ENCODE measurements at places on chromosomes 2 and 18.
A peak's percentile ranks its signal among the peaks of the same experiment; 100 is the strongest.

GRCh38 chr2:68203587-68203986 lies 45.9 kb downstream of the PNO1 start:
- no peak for DNase-seq

DNA sequence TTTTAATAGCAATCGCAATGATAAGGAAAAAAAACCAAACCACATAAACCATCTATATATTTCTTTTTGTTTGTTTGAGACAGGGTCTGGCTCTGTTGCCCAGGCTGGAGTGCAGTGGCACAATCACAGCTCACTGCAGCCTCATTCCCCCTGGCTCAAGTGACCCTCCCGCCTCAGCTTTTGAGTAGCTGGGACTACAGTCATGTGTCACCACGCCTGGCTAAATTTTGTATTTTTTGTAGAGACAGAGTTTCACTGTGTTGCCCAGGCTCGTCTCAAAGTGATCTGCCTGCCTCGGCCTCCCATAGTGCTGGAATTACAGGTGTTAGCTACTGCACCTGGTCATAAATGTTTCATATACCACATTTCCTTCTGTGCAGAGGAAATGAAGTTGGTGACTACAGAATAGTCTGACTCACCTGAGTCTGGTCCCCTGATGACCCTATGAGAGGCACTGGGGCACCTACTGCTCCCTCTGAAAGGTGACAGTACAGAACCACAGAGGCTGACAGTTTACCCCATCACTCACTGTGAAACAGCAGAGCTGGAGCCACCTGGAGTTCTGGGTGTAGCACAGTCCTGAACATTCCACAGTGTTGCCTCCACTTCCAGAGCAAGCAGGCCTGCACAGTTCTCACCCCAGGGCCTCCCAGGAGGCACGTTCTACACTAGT lies 183.7 kb upstream of the PXDN start:
- no peak for DNase-seq

DNA sequence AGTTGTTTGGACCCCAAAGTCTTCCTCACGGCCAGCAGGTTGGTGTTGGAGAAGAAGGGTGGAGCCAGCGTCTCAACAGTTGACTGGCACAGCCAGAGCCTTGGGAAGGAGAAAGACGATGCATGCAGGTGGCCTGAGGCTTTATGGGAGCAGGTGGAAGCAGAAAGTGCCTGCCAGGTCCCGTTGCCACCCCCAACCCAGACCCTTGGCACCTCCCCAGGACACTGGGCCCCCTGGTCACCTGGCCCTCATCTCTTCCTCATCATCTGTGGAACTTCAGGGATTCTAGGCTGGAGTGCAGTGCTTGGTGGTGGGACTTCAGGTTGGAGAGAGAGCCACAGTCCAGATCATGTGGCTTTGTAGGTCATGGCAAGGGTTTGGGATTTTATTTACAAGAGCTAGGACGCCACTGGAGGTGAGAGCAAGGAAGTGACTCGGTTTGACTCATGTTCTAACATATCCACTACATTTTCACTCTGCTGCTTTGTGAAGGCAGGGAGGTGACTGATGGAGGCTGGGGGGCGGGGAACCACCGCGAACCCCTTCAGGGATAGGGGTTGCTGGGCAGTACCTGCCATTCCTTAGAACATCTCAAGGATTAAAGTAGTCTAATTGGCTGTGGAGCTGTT lies 62.5 kb upstream of the B3GNT7 start:
- no peak for DNase-seq

GRCh38 chr2:237972936-237973335 lies 6.1 kb downstream of the UBE2F start:
- no peak for DNase-seq

DNA sequence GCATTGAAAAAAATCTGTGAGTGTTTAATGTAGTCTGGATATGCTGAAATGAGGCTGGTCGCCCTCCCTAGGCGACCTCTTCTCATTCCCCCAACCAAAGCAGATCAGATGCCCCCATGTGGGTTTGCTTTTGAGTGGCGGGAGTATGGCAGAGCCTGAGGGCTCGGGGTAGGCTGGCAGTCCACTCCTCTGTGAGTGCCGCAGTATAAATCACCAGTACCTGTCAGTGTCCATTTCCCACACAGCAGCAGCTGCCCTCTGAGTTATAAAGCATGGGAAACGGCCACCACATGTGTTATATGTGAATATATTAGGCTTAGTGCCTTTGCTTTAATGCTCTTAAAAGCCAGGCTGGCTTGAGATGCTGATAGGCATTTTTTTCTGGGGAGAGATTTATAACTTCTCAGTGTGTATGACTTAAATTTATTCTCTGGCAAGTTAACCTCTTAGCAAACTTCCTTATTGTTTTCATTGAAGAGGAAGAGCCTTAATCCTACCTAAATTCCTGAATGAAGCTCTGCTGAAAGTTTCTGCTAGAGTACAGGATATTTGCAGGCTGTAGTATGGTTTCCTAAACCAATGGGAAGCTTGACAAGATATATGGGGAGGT lies 3.8 kb downstream of the DCC start:
- DNase-seq = no peak

- DNase-seq = no peak
These were observed 89.8 kb upstream of the MBOAT2 start for GRCh38 chr2:9093324-9093723.

DNA sequence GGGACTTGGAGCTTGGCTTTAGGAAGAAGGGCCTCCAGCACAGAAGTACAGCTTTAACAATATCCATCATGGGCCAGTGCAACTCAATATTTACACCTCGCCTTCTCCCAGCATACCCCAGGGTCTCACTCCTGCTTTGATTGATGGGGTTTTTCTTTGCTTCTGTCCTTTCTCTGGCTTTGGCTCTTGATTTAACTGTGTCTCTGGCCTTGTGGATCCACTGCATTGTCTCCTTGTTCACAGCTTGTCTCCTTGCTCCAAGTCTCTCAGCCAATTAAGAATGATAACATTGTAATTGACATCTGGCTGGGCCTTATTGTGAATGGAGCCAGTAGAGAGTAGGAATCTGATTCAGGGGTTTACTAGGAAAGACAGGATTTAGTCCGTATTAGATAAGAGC lies 1019.5 kb downstream of the TMEM182 start:
- DNase-seq = no peak

- DNase-seq = no peak
These were observed 92.8 kb upstream of the THOC1 start for GRCh38 chr18:360676-361075.

- no peak for DNase-seq
These were observed 42.3 kb downstream of the SLC4A1AP start for GRCh38 chr2:27705851-27706622.

DNA sequence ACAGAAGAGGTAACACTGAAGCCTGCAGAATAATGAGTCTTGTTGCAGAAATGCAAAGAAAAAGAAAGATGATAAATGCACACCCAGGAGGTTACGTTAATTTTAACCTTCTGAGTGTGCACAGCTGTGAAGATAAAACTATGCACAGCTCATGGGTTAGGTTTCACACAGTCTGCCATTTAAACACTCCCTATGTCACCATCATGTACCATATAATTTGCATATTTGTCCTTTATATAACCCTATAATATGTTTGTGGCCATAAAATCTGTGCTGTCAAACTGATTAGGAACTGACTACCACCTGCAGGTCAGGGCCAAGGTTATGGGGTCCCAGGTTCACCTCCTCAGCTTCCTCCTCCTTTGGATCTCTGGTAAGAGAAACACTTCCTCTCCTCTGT lies 205.5 kb downstream of the RPIA start:
- DNase-seq = no peak

DNA sequence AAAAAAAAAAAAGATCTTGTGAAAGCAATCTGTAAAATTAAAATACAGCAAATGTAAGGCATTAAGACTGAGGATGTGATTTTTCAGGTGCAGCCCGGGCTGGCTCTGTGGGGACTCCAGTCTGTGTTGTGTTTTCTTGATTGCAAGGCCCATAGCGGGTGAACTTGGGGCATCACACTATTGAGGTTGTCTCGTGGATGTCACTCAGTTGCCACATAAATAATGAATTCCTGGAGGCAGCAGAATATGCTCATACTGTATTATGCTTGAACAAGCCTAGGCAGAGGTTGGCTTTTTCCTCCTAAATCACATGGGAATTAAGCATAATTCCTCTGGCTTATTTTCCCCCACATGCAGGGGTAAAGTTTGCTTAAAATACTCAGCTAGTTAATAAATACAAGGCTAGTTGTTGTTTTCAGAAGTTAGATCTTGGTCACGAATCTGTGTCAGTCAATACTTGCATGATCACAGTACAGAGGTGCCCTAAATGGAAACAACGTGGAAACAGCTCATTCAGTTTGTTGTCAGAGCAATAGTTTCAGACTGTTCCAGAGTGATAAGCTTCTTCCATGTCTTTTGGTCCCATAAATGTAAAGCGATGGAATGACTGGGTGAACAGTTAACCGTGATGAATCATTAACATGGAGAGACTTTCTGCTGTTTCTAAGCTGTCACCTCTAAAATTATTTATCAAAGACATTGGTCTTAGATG lies 16.4 kb downstream of the GEMIN6 start:
- no peak for DNase-seq

DNA sequence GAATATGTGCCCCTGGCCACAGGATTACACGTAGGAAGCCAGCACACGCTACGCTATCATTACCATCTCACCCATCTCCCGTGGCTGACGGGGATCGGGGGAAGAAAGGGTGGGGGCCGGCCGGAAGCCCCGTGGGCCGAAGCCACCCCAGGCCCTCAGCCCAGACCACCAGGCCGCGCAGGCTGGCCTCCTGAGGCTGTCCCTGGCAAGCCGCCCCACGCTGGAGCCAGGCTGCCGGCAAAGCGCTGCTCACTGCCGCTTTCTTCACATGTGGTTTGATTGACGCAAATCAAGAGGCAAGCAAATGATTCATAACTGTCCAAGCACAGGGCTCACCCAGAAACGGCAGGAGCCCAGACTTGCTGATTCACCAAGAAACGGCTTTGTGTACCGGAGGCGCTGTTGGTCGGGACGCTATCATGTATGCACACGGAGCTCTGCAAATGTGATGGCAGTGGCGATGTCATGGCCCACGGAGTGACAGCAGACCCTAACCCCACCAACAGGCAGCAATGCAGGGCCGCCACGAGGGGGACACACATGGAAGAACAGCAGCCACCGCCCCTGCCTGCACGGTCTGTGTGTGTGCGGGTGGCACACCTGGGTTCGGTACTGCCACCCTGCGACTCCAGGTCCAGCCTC lies 125.7 kb downstream of the HDAC4 start:
- DNase-seq = peak; percentile 74

GRCh38 chr2:52220393-52220792 lies 1188.5 kb upstream of the NRXN1 start:
- no peak for DNase-seq

DNA sequence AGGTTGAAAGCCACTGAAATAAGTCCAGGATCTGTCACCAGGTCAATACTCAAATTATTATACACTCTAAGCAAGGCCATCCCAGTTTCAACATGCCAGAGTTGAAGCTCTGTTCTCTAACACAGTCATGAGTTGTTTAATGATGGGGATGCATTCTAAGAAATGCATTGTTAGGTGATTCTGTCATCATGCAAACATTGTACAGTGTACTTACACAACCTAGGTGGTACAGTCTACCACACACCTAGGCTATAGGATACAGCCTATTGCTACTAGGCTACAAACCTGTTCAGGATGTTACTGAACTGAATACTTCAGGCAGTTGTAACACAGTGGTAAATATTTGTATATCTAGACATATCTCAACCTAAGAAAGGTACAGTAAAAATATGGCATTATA lies 162.2 kb downstream of the BAZ2B start:
- no peak for DNase-seq

- no peak for DNase-seq
These were observed 339.3 kb upstream of the TMEFF2 start for GRCh38 chr2:192534072-192534471.

DNA sequence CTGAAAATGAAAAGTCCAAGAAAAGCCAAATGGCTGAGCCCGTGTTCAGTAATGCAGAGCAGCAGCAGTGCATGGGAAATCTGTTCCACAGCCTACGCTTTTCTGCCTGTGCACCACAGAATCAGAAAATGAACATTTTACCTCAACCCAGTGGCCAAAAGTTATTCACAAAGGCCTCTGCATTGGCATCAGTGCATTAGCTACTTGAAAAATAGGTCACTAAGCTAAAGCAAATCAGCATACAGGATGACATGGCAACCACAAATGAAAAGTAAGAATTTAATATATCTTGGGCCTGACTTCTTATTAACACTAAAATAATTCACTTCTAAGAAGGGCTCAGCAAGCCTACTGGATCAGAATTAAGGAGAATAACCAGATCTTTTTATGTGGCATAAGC lies 1145.3 kb upstream of the CHAC2 start:
- no peak for DNase-seq

- no peak for DNase-seq
These were observed 16.4 kb upstream of the NFU1 start for GRCh38 chr2:69453475-69454129.

GRCh38 chr18:14975431-14975830 lies 227.5 kb downstream of the ANKRD30B start:
- DNase-seq = no peak

- DNase-seq = no peak
These were observed 50.5 kb downstream of the MYO3B start for GRCh38 chr2:170228429-170228828.

DNA sequence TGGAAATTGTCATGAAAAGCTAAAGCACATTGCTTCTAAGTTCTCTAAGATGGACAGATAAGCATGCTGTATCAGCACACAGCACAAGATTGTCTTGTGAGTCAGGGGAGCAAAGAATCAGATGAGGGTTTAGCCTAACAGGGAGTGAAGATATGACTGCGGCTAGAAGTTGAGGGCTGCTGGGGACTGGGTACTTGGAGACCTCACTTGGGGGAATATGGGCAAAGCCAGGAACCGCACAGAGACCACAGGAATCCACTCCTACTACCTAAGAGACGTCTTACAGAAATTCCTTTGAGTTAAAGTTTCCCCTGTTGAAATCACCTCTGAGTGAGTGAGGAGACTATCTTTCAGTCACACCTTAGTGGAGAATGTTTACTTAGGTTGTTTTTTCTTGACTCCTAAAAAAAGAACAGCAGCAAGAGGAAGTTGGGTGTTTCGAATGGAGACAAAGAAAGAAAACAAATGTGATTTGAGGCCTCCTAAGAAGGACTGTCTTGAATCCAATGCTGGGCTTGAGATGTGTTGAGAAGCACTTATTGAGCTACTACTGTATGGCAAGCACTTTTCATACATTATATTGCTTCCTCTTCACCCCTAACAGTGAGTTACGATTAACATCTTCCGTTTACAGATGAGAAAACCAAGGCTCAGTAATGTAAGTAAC lies 100.7 kb downstream of the ANKRD44 start:
- peak; percentile 47 for DNase-seq

- no peak for DNase-seq
These were observed 151.8 kb downstream of the WDPCP start for GRCh38 chr2:63436488-63436887.

DNA sequence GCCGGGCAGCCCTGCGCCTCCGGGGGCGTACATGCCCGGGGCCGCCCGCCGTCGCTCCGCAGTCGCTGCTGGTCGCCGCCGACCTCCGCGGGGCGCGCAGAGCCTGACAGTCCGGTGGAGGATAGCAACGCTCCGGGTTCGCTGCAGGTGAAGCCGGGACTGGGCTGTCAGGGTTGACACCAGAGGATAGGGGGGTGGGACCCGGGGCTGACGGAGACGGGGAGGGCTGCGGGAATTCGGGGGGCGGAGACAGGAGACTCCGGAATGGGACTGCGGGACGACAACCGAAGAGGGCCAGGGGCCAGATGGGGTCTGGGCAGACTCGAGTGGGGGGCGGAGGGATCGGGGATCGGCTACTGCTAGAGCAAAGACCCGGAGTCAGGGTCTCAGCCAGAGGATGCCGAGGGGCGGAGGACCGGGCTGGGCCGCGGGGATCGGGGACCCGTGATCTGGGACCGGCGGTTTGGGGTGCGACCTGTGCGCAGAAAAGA lies 403 bp downstream of the TMEM127 start:
- DNase-seq = no peak
